ENCODE measurements at places on chromosomes 12 and 14.
A peak's percentile ranks its signal among the peaks of the same experiment; 100 is the strongest.

DNA sequence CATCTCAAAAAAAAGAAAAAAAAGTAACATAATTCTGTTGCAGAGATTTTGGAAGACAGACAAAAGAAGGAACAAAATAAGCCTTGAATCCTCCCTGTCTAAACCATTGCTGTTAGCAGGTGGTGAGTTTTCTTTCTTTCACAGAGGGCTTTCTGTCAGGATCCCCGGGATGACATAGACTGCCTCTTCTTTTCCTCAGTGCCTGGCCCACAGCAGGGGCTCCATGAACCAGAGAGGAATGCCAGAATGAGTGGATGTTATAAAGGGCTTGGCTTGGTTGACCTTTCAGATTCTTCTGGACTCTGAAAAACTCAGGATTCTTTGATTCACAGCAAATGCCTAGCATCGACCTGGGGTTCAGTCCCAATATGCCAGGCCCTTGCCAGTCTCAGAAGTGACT lies 45.8 kb upstream of the CORO1C start:
- DNase-seq = no peak

DNA sequence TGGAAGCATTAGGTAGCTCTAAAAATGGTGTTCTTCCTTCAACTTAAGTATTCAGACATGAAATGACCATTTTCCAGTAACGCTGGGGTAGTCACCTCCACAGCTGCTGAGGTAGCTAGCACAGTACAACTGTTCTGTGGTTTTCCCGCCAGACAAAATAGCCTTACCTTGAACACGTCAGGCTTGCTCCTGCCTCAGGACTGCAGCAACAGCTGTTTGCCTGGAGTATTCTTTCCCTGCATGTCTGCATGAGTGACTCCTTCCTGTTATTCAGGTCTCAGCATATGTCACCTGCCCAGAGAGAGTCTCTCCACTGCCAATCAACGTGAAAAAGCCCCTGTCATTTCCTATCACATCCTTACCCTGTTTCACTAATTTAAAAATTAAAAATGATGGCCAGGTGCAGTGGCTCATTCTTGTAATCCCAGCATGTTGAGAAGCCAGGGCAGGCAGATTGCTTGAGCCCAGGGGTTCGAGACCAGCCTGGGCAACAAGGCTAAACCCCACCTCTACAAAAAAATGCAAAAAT lies 37.9 kb downstream of the WDR89 start:
- DNase-seq = peak; percentile 70

- DNase-seq = no peak
Measured at GRCh38 chr14:100822532-100823296, 3.2 kb upstream of the MEG3 start.

DNA sequence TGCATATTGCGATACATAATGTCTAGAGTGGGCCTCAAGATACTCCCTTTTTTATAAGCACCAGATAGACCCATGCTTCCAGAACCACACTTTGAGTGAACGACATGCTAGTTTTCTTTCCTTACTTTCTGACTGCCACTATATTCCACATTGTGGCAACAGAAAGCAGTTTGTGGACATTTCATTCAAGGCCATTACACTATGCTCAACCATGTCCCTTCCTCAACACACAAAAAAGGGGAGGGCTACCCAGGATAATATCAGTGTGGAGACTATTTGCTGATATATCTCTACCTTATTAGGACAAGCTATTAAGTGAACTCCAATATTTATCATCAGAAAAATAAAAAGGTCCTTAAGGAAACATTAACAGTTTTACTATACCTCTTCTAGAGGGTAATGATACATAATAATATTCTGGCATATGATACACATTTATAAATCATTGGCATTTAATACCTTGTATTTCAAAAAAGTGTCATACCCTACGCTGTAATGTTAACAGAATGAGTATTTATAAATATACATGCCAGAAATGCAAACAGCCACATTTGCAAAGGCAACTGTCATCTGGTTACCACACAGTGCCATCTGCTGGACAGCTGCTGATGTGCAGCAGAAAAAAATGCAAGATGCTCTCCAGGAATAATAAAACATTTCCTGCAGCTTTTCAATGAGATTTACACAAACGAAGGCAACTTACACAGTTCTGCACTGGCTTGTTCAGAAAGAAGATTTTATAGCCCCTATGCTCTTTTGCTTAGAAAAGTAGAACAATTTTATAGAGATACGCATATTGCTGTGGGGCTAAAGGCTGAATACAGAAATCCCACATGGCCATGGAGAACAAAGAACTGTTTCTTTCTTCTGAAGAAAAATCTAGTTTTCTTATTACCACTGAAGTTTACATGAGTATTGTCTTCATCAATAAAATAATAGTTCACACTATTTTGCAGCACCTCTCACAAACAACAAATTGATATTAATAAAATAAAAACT lies 182.2 kb upstream of the GRIP1 start:
- peak; percentile 56 for DNase-seq

DNA sequence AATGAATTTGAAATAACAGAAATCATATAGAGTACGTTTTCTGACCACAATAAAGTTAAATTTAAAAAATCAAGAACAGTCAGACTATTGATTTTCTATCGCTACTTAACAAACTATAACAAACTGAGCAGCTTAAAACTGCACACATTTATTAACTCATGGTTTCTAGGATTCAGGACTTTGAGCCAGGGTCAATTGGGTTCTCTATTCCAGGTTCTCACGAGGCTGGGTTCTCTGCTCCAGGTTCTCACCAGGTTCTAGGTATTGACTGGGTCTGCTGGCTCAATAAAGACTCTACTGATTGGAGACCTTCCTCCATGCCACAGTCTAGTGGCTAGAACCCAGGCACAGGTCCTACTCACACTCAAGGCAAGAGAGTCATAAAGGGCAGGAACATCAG lies 22.8 kb downstream of the ABCC9 start:
- no peak for DNase-seq

- DNase-seq = no peak
Measured at GRCh38 chr12:97560786-97561618, 98.4 kb downstream of the RMST start.

DNA sequence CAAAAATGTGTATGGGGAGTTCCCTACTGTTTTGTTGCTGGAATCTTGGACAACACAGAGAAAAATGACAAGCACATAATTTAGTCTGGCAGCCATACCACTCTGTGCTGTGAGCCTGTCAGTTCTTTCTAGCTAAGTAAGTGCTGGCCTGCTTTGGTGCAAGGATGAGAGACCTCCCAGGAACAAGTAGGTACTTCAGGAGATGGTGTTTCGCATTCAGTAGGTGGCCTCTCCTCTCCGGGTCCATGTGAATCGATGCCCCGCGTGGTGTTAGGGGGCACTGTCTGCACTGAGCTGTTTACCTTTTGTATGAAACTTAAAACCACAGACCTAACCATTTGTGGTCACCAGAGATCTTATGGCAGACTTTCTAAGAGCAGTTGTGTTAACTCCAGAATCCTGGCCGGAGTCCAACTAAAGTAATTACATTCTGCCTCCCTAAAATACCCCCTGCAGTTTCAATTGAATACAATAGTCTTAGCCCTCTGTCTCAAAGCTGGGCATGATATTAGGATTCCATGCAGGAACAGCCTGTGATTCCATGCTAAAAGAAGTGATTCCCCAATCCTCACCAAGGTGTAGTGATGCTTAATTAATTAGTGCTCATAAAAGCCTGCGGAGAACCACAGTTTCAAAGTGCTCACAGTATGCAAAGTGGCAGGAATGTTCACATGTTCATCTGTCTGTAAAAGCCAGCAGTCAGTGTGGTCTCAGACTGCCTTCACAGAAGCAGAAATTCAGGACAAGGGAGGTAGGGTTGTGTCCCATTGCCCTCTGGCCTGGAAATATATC lies 64.2 kb downstream of the LLPH start:
- DNase-seq = peak; percentile 57

DNA sequence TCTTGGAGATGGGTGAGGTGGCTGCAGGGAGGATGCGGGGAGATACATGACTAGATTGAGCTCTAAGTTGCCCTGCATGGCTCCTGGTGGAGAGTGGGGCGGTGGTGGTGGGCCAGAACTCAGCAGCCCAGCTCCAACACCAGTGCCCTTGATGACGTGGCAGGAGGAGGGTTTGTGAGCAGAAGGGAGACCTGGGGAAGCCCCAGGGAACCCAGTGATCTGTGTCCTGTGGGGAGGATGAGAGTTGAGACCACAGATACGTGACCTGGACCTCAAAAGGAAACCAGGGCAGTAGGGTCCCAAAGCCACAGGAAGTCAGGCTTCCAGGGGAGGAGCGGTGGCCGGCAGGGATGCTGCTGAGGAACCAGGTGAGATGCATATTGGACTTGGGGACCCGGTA lies 989.1 kb upstream of the TMEM132C start:
- peak; percentile 59 for DNase-seq

DNA sequence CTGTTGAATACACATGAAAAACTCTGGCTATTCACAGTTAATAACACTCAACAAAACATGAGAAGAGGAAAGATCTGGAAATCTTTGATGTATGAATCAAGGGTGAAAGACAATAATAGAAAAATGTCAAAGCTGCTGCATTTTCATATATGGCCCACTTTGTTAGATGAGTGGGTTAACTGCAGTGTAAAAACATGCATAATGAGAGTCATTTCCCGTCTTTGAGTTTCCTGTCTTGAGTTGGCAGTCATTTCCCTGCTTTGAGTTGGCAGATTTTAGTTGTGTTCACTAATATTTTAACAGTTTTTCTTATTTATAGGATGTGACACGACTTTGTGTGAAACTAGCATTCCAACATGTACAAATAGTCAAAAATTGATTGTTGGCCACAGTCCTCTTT lies 87.9 kb upstream of the PTPRQ start:
- DNase-seq = no peak

Data from kidney tubule cell (primary cell).